ENCODE measurements at places on chromosomes 7 and 10.

- DNase-seq = peak; percentile 63
These were observed 113.4 kb downstream of the PLXDC2 start for GRCh38 chr10:19929506-19930140.

DNA sequence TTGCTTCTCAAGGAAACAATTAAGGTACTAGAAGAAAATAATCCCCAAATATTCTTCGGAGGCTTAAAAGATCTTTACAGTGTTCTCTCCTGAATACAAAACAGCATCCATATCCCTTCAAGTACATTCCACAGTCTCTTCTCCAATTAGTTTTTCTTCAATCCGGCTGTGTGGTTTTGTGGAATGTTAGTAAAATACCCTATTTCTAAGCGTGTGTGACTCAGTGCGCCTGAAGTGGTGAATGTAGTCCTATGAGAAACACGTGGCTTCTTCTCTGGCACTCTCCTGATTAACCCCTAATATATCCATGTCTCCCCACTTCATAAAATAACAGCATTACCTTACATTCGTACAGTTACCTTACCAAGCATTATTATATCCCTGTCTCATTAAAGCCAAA lies 570.2 kb downstream of the ARL4A start:
- no peak for DNase-seq

- DNase-seq = no peak
These were observed 410.8 kb downstream of the SFMBT2 start for GRCh38 chr10:7000061-7000460.

- DNase-seq = no peak
These were observed 163.5 kb downstream of the SH3PXD2A start for GRCh38 chr10:103691723-103692435.

GRCh38 chr7:1647961-1648672 lies 22.0 kb upstream of the ELFN1 start:
- DNase-seq = no peak
